CD8-positive, alpha-beta memory T cell (primary cell): ENCODE measurements at places on chromosomes 5 and 9. TPM values are rescaled to one million over a fixed set of nuclear protein-coding genes. Genes with fewer than 3 reads are reported as not detected.

DNA sequence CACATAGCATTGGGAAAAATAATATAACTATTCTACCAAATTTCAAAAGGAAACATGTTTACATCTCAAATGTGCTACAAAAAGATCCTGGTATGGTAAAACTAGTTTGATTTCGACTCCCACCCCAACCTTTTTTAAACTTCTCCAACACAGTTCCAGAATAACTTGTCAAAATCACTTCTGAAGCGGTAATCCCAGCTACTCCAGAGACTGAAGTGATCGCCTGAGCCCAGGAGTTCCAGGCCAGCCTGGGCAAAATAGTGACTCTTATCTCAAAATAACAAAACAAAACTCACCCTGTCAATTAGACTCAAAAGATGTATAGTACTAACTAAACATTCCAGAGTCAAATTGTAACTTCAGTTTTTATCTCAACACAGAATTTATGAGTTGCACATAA, 71.3 kb upstream of the RNF38 start:
- H3K4me3 ChIP-seq = peak overlapping the region; percentile 64
- H3K4me1 ChIP-seq = peaks cover 25% of the 10 kb centered on the region
- no peaks in the 10 kb centered on the region for H3K27me3 ChIP-seq

DNA sequence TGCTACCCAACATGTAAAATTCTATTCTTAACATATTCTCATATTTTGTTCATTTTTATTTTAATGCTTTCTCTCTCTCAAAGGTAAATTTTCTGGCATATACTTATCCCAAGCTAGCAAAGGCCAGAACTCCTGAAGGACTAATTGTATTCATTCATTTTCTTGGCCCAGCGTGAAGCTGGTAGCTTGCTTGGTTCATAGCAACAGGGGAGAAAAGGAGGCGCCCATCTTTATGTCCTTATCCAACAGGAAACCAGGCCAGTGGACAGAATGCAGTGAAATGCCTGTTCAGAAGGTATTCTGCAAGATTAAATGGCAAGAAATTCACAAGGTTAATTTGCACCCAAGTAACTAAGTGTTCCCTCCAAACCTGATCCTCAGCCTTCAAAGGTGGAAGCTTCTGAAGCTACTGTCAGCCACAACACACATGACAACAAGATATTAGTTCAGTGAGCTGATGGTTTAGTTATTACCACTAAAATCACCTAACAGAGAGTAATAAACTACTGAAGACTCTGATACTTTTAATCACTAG, 5.6 kb downstream of the EFNA5 start:
- no peak overlapping the region for H3K27ac ChIP-seq
- peaks cover 12% of the 10 kb centered on the region for H3K27me3 ChIP-seq
- H3K4me1 ChIP-seq = no peaks in the 10 kb centered on the region
- no peak for DNase-seq
- no peak overlapping the region for H3K4me3 ChIP-seq

DNA sequence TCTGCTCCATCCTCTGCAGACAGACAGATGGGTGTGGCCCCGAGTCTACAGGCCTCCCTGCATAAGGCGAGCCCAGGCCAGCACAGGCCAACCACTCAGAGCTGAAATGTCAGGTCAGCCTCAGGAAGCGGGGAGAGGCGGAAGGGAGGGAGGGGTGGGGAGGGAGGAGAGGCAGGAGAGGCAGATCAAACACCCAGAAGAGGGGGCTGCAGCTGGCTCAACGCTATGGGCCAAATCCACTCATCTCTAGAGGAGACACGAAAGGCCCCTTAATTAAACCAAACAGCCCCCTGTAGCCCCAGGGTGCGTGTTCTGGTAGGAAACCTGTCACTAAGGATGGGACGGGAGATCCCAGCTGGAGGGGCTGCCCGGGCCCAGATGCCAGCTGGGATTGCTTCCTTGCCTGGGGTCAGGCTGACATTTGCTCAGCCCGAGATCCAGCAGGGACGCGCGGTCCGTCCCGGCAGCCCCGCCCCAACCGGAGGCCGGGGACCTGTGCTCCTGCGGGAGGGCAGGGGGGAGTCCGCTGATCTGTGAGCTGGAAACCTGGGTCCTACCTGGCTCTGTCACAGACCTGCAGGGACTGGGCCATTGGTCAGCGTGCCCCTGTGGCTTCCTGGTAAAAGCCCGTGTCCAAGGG, 97.2 kb upstream of the SARDH start:
- H3K27me3 ChIP-seq = no peaks in the 10 kb centered on the region
- no peak for DNase-seq
- no peak overlapping the region for H3K27ac ChIP-seq
- H3K4me3 ChIP-seq = no peak overlapping the region
- H3K4me1 ChIP-seq = no peaks in the 10 kb centered on the region

GRCh38 chr9:16769291-16769690, 101.2 kb downstream of the BNC2 start:
- no peak for DNase-seq
- no peaks in the 10 kb centered on the region for H3K36me3 ChIP-seq
- no peaks in the 10 kb centered on the region for H3K27me3 ChIP-seq
- H3K4me3 ChIP-seq = no peak overlapping the region
- no peaks in the 10 kb centered on the region for H3K4me1 ChIP-seq
- no peak overlapping the region for H3K27ac ChIP-seq

DNA sequence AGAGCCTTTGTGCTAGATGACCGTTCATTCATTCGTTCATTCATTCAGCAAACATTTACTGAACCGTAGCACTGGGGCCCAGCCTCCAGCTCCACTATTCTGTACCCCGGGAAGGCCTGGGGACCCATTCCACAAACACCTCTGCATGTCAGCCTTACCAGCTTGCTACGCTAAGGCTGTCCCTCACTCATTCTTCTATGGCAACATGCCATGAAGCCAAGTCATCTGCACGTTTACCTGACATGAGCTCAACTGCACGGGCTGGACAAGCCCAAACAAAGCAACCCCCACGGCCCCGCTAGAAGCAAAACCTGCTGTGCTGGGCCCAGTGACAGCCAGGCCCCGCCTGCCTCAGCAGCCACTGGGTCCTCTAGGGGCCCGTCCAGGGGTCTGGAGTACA, 6.0 kb downstream of the CEL start:
- no peaks in the 10 kb centered on the region for H3K27me3 ChIP-seq
- H3K4me1 ChIP-seq = no peaks in the 10 kb centered on the region
- H3K4me3 ChIP-seq = no peak overlapping the region
- H3K27ac ChIP-seq = no peak overlapping the region
- H3K36me3 ChIP-seq = no peaks in the 10 kb centered on the region

DNA sequence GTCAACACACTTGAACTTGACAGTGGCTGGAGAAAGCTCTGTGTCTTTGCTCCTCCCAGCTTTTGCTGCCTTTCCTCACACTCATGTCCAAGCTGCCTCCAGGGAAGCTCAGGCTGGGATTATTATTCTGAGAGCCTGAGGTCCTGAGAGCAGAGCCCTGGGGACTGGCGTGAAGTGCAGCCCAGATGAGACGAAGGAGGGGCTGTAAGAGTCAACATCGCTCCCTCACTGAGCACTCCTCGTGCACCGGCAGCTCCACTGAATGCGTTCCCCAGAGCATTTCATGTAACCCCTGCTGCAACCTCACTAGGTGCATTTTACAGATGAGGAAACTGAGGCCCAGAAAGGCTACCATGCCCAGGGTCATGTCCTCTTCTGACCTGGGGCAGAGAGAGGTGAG, 63.5 kb upstream of the PHYKPL start:
- no peak overlapping the region for H3K27ac ChIP-seq
- no peaks in the 10 kb centered on the region for H3K4me1 ChIP-seq
- no peak overlapping the region for H3K4me3 ChIP-seq

- H3K27ac ChIP-seq = no peak overlapping the region
- H3K4me1 ChIP-seq = peaks cover 19% of the 10 kb centered on the region
- no peaks in the 10 kb centered on the region for H3K36me3 ChIP-seq
- no peaks in the 10 kb centered on the region for H3K27me3 ChIP-seq
- peak overlapping the region; percentile 25 for H3K4me3 ChIP-seq
These were observed 38.3 kb downstream of the NR2F1 start for GRCh38 chr5:93621327-93621798.

DNA sequence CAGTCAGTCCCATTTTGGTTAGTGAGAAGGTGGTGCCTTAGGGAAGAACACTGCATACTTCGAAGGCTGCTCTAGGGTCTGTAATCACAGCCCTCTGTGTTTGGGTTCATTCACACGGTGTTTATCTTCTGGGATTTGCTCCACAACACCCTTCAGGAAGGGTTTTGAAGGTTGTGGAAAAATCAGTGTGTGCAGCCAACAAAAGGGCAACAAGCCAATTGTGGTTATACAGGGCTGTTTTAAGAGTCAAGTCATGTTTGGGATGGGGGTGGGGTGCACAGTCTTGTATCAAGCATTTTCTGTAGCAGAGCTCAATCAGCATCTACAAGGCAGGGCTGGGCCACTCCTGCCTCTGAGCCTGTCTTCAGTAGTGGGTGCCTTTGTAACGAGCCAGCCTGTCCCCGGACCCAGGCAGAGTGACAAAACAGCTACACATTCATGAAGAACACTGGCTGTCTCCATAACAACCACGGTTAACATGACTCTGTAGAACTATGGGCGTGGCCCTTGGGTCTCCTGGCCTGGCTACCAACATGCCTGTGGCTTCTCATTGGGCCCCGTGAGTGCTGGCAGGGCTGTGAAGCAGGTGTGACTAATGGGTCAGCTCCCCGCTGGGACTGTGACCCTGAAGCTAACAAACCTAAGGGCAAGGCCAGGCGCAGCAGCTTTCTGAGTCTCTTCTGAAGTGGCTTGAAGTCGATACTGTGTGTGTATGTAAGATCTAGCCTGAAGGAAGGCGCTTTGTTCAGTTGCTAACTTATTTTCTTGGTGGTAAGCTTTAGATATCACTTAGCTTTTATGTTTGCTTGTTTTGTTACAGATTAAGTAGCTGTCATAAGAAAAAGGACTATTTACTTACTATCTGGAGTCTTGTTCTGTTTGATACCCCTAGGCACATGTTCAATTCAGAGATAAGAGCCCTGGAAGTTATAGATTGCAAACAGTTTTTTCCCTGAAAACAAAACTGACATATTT, 27.9 kb upstream of the GOLM1 start:
- no peak overlapping the region for H3K27ac ChIP-seq
- no peak overlapping the region for H3K4me3 ChIP-seq
- DNase-seq = no peak
- no peaks in the 10 kb centered on the region for H3K4me1 ChIP-seq
- no peaks in the 10 kb centered on the region for H3K36me3 ChIP-seq

GRCh38 chr9:134381671-134382516, 55.6 kb downstream of the RXRA start:
- peaks cover 24% of the 10 kb centered on the region for H3K4me1 ChIP-seq
- H3K36me3 ChIP-seq = no peaks in the 10 kb centered on the region
- no peak overlapping the region for H3K4me3 ChIP-seq
- H3K27me3 ChIP-seq = no peaks in the 10 kb centered on the region

GRCh38 chr5:166281433-166281832, 2010.0 kb upstream of the WWC1 start:
- no peak overlapping the region for H3K4me3 ChIP-seq
- no peak overlapping the region for H3K27ac ChIP-seq
- no peaks in the 10 kb centered on the region for H3K27me3 ChIP-seq
- H3K4me1 ChIP-seq = no peaks in the 10 kb centered on the region
- no peaks in the 10 kb centered on the region for H3K36me3 ChIP-seq

DNA sequence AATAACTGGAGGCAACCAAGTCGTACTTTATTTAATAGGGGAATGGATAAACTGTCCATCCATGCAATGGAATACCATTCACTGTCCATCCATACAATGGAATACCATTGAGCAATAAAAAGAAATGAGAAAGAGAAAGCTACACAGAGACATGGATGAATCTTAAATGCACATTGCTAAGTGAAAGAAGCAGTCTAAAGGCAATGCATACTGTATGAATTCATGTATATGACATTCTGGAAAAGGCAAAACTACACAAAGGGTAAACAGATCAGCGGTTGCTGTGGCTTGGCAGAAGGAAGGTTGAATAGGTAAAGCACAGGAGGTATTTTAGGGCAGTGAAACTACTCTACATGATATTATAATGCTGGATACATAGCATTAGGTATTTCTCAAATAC, 16.2 kb downstream of the DRD1 start:
- H3K36me3 ChIP-seq = no peaks in the 10 kb centered on the region
- no peak for DNase-seq
- H3K4me3 ChIP-seq = no peak overlapping the region
- no peak overlapping the region for H3K27ac ChIP-seq

- no peaks in the 10 kb centered on the region for H3K27me3 ChIP-seq
- H3K4me3 ChIP-seq = no peak overlapping the region
- DNase-seq = no peak
These were observed 114.0 kb downstream of the LHX2 start for GRCh38 chr9:124125651-124125977.

DNA sequence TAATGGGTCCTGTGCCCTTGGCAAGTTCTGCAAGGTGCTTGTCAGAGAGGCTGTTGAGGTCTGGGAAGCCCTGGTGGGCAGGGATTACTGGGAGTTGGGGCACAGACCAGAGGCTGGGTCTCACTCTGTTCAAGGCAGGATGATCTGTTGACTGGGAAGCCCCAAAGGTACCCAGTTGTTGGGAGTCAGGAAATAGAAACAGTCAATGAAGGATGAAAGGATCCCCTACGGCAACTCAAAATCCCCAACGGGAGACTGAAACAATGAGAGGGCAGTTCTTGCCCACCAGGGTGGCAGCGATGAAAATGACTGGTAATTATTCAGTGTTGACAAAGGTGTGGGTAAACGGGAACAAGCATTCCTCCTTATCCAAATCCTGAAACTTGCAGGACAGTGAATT, 31.2 kb downstream of the BNIP1 start:
- no peak overlapping the region for H3K27ac ChIP-seq
- no peaks in the 10 kb centered on the region for H3K36me3 ChIP-seq
- H3K27me3 ChIP-seq = no peaks in the 10 kb centered on the region
- no peak for DNase-seq

GRCh38 chr5:167485061-167485774, 806.2 kb upstream of the WWC1 start:
- H3K36me3 ChIP-seq = no peaks in the 10 kb centered on the region
- DNase-seq = no peak
- H3K27ac ChIP-seq = no peak overlapping the region
- H3K4me1 ChIP-seq = no peaks in the 10 kb centered on the region
- H3K27me3 ChIP-seq = no peaks in the 10 kb centered on the region

DNA sequence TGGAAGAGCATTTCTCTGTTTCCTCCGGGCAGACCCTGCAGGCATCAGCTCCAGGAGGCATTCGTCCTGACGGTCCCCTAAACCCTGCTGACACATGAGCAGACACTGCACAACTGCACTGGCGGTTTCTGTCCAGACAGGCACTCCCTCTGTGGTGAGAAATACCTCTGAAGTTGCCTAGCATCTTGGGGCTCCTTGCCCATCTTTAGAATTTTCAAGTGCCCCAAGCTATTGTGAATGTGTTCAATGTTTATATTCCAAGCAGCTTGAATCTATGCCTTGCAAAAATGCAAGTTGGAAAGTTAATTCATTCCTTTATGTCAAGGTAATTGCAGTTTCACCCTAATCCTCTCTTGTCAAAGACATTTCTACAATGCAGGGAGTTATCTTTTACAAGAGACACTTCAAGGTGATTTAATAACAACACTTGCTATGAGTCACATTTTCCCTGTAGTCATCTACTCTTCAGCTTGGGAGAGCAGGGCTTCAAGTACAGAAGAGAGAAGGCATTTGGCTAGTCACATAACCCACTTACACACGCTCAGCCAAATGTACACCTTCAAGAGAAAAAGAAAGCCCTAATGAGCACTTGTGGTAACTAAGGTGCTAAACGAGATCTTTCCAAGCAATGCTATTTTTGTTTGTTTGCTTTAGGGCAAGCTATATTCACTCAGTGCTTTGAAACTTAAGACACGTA, 302.5 kb downstream of the MLLT3 start:
- H3K4me1 ChIP-seq = peaks cover 82% of the 10 kb centered on the region
- no peaks in the 10 kb centered on the region for H3K36me3 ChIP-seq
- H3K27ac ChIP-seq = no peak overlapping the region
- no peak overlapping the region for H3K4me3 ChIP-seq
- no peak for DNase-seq

TAF11L5 gene
- not detected for total RNA-seq

CMBL gene
- total RNA-seq = 3.8 TPM

PCDHA4 gene
- total RNA-seq = not detected

OLFML2A gene
- total RNA-seq = not detected

PCDHGC4 gene
- not detected for total RNA-seq

IFNA2 gene
- total RNA-seq = not detected

ASTN2 gene
- total RNA-seq = 4.8 TPM

PCDHGA11 gene
- not detected for total RNA-seq
